Activated CD8-positive, alpha-beta T cell treated with anti-CD3 and anti-CD28 coated beads, Interleukin-2, amount 10 ng/mL, durations not matched to agents 7 days and 5 days (primary cell): ENCODE measurements at places on chromosomes 13 and 19. TPM values are rescaled to one million over a fixed set of nuclear protein-coding genes. Genes with fewer than 3 reads are reported as not detected.

The WASF3 gene
- total RNA-seq: not detected

The GPR12 gene
- total RNA-seq: not detected

The ATP8B3 gene
- total RNA-seq: 20.2 TPM

The CGB5 gene
- total RNA-seq: not detected

The GIPC3 gene
- 0.26 TPM for total RNA-seq

The REEP6 gene
- 1.7 TPM for total RNA-seq

The PGLYRP2 gene
- not detected for total RNA-seq

The BBC3 gene
- 15.7 TPM for total RNA-seq

The PLPPR3 gene
- total RNA-seq: not detected

The C19orf85 gene
- total RNA-seq: not detected

The MAG gene
- total RNA-seq: not detected

The BEST2 gene
- not detected for total RNA-seq

The ZNF155 gene
- total RNA-seq: 2.2 TPM

The CRX gene
- total RNA-seq: not detected

The CBY2 gene
- total RNA-seq: not detected

The STAP2 gene
- total RNA-seq: 16.5 TPM

The PRR20E gene
- not detected for total RNA-seq

The PBX4 gene
- 34.1 TPM for total RNA-seq

The PLIN4 gene
- not detected for total RNA-seq

The IGFL1 gene
- total RNA-seq: not detected

The FRY gene
- total RNA-seq: 0.47 TPM

The LRRC63 gene
- 2.2 TPM for total RNA-seq

The CD79A gene
- 17.4 TPM for total RNA-seq

The RHPN2 gene
- 3.0 TPM for total RNA-seq

The ZNF615 gene
- 8.6 TPM for total RNA-seq
